ENCODE measurements at places on chromosomes 11 and 22.

GRCh38 chr22:27879923-27880322 lies 39.1 kb downstream of the PITPNB start:
- DNase-seq, result no peak

DNA sequence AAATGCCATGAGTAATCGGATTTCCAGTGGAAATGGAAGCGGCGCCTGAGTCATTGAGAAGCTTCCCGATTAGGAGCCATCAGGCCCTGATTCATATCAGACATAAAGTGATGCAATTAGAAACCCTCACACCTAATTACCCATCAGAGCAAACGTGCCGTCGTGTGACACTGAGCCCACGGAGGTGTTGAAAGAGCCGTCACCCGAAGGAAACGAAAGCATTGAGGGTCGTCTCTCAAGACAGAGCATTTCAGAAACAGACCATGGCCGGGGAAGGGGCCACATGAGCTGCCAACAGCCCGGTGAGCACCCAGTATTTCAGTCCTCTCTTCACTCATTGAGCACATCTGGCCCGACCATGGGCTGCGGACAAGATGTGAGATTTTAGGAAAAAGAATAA lies 829.3 kb downstream of the TBC1D22A start:
- DNase-seq, result no peak

DNA sequence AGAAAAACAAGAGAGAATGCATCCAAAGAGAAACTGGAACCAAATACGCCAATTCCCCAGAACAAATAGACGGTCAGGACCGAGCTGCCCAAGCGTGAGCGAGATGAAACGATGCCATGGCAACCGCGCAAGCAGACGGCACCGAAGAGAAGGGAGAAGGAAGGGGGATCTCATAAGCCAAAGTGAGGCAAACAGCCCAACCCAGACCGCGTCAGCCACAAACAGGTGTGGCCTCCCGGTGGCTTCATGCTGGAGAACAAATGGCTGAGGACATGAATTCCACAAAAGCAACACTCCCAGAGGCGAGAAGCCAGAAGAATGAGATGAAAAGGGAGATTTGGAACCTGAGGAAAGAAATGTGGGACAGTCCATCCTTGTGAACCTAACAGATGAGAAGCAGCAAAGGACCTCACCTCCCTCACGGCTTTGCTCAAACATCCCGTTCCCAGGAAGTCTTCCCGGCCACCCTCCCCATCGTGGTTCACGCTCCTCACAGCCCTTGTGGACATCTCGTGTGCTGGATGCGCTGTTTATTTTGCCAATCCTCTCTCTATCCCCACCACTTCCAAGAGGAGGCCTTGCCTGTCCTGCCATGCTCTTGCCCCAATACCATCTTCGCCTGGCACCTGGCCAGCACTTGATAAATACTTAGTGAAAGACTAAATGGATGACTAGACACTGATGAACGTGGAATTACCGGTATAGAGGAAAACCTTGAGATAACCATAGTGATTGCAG lies 89.1 kb upstream of the RTL6 start:
- DNase-seq, result no peak

DNA sequence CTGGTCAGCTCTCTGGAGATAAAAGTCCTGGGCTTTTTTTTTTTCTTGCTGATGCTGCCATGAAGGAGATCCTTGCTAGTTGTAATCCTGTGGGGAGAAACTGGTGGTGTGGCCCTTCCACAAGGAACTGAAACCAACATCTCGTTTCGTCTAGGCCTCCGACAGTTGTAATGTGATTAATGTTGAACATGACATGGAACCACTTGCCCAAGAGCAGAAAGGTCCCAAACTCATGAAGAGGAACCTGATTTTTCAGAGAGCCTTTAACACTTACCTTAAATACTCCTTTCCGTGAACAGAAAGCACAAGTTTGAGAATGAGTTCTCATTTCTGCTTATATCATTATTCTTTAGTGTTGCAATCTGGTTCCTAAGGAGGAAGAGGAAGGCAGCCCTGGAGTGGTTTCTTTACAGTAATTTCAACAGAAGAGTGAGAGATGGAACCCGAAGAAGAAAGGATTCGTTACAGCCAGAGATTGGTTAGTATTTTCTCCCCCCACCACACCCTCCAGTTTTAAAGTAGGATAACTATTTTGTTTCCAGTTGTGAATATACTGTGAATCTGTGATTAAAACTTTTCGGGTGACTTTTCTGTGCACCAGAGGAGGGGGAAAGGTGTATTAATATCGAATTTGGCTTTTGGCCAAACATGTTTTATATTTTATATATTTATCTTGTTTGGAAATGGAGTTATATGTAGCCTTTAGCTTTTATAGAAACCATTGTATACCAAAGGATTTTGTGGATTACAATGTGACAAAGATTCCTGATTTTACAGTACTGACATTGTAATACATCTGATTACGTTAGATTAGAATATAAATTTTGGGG lies 2.0 kb downstream of the KDM2A start:
- no peak for DNase-seq

DNA sequence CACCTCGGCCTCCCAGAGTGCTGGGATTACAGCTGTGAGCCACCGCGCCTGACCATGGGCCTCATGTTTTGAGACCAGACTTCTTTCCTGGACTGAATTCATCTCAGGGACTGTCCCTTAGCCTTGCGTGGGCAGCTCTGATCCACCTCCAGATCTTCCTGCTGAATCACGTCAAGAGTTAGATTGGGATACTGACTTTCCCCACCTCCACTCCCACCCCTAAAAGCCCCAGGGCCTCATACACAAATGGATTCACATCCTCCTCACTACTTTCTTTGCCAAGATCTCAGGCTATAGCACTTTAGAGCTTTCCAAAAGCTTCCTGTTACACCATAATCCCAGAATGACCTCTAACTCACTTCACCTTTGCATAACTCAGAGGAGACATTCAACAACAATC lies 12.1 kb downstream of the CCDC87 start:
- no peak for DNase-seq

- DNase-seq, result no peak
Observed at GRCh38 chr11:696955-697491, 1.4 kb downstream of the TMEM80 start.

GRCh38 chr22:27709919-27710675 lies 91.5 kb downstream of the MN1 start:
- no peak for DNase-seq

- no peak for DNase-seq
Observed at GRCh38 chr11:71255323-71255722, 2.9 kb upstream of the SHANK2 start.

GRCh38 chr11:117010808-117011540 lies 87.3 kb downstream of the SIK3 start:
- DNase-seq, result no peak

All from activated naive CD8-positive, alpha-beta T cell treated with anti-CD3 and anti-CD28 coated beads, Interleukin-2, amount 50 U/mL, for 16 hours (primary cell).